ENCODE measurements at places on chromosomes 13 and 19.

DNA sequence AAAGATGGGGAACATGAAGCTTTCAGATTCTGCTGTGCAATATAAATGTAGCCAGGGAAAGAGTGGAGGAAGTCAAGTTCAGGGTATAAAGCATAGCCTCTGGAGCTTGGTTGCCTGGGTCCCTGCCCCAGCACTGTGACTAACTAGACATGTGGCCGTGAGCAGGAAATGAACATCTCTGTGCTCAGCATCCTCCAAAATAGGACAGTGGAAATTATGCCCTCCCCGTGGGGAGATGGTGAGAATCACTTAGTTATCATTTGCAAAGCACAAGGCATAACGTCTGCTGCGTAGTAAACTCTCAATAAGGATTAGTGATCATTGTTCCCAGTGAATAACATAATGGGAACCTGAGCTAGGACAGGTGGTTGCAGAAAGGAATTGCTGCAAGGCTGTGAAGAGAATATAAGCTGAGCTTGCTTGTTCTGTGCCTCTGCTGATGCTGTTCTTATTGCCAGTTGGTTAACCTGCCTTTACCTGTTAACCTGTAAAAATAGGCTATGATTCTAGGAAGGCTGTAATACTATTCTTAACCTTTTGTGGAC is 441.0 kb downstream of the COG6 start:
- DNase-seq, result peak; percentile 40

DNA sequence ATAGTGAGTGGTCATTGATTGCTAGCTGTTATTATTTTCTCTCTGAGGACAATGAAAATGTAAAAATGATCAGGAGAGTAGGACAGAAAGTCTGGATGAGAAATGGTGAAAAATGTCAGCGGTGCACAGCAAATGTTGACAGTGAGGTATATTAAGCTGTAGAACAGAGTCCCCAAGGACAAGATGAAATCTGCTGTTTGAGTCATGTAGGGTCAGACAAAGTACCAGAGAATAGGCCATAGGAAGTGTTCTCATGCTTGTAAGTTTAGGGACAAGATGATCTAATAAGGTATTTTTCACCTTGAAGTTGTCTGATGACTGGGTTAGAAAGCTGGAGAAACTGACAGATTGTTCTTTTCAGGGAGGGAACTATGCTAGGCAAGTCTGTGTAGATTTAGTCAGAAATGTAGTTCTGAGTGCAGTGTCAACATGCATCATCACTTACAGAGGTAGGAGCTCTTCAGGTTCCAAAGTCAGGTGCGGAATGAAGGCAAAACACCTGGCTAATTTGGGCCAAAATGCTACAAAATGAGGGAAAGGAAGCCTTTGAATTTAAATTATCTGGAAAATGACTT is 369.3 kb downstream of the DLEU7 start:
- no peak for DNase-seq

- DNase-seq, result no peak
These were observed 221.5 kb upstream of the TSHZ3 start for GRCh38 chr19:31570718-31571117.

DNA sequence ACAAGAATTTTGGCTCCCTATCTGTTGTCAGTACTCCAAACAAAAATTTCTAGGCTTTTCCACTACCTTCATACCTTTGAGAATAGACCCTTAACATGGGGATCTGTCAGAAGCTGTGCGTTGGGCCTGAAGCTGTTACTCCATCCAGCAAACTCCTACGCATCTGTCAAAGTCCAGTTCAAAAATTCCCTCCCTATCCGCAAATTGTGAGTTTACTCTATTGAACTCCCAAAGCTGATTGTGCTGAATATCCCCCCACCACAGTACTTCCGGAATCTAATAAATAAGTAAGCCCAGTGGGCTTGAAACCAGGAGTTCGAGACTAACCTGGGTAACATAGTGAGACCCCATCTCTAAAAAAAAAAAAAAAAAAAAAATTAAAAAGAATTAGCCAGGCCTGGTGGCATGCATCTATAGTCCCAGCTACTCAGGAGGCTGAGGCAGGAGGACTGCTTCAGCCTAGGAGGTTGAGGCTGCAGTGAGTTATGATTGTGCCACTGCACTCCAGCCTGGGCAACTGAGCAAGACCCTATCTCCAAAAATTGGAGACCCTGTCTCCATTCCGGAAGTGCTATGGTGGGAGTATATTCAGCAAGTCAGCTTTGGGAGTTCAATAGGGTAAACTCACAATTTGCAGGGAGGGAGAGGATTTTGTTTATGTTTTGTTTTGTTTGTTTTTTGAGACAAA is 930 bp upstream of the FBN3 start:
- no peak for DNase-seq

- DNase-seq, result no peak
These were observed 32.2 kb upstream of the WDFY2 start for GRCh38 chr13:51552027-51552426.

- no peak for DNase-seq
These were observed 2.7 kb upstream of the KLK2 start for GRCh38 chr19:50870417-50871089.

- no peak for DNase-seq
These were observed 86.4 kb downstream of the RGCC start for GRCh38 chr13:41543664-41544300.

DNA sequence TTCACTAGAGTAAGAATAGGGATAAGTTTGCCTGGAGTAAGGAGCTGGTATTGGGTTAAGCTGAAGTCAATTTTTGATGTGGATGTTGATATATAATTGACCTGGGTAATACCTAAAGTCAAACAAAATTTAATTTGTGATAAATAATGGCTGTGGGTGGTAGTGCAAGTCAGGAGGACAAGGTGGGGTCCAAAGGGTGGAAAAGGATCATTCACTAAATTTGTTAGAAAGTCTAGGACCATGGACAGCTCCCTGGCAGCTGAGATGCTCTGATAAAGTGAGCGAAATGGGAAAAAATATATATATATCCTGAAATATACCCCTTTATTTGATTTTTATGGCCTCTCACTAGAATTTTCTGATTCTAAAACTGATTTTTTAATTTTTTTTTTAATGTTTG is 463.5 kb downstream of the GPC6 start:
- DNase-seq, result no peak

GRCh38 chr13:19726611-19727010 is 56.1 kb downstream of the PSPC1 start:
- no peak for DNase-seq

- DNase-seq, result no peak
These were observed 5.9 kb downstream of the TTYH1 start for GRCh38 chr19:54421169-54421516.

DNA sequence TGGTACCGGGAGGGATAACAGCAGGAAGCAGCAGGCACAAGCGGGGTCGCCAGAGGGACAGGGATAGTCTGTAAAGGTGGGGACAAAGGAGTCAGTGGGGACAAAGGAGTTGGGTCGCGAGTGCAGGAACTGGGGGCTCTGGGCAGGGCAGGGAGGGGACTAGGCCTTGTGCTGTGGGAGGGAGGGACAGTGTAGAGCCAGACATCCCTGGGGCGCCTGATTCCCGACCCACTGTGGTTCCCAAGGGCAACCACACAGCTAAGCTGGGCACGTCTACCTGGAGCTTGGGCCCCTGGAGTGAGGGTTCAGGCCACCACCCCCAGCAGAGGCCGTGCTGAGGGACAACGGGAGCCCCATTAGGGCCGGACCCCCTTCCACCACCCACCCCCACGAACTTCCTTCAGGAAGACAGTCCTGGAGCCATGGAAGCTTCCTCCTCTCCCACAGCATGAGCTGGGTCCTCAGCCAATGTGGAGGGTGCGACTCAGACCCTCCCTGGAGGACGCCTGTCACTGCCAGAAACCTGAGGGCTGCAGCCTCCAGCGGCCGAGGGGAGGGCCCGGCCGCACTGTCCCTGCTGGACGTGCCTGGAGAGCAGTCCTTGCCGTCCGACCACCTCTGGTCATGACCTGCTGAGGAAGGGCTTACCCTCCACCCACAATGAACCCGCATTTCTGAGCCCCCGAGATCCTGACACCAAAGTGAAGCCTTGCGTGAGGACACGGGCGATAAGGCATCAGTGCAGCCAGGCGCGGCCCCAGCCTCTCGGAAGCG is 77.9 kb downstream of the SPACA7 start:
- no peak for DNase-seq

- DNase-seq, result no peak
These were observed 73.8 kb downstream of the GADD45B start for GRCh38 chr19:2549701-2550191.

GRCh38 chr13:38463048-38463447 is 113.4 kb downstream of the UFM1 start:
- no peak for DNase-seq

DNA sequence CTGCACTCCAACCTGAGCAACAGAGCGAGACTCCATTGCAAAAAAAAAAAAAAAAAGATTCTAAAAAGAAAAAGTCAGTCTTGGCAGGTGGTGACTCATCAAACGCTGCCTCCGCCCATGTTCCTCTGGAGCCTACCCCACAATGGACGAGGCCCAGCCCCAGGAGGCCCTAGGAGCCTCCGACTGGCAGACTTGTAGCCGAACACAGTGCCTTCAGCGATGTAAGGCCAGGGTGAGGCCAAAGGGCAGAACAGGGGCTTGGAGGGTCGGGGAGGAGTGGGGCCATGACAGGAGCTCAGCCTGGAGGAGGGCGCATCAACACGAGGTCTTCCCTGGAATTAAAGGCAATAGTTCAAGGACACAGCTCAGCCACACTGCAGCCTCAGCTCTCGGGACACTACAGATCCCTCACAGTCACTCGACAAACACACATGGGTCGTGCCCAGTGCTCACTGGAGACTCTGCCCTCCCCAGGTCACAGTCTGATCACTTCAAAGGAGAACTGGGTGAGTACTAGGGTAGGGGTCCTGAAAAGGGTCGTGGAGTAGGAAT is 5.1 kb downstream of the USE1 start:
- DNase-seq, result no peak

- DNase-seq, result no peak
These were observed 605 bp downstream of the TMEM255B start for GRCh38 chr13:113759525-113760137.

DNA sequence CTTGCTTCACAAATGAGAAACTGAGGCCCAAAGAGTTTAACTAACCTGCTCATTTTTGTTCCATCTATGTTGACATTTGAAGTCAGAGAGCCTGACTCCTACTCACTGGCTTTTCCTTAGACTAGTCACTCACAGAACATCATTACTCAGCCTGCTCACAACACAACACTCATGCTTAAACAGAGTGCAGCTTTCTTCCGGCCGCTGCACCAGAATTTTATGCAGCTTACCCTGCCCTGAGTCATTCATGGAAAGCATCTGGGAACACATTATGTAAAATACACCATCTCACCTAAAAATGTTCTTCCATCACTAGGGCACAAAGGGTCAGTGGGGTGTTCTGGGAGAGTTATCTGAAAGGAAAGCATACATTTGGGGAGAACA is 303.4 kb downstream of the SPRY2 start:
- no peak for DNase-seq

GRCh38 chr19:32864318-32865007 is 5.1 kb downstream of the SLC7A9 start:
- no peak for DNase-seq

DNA sequence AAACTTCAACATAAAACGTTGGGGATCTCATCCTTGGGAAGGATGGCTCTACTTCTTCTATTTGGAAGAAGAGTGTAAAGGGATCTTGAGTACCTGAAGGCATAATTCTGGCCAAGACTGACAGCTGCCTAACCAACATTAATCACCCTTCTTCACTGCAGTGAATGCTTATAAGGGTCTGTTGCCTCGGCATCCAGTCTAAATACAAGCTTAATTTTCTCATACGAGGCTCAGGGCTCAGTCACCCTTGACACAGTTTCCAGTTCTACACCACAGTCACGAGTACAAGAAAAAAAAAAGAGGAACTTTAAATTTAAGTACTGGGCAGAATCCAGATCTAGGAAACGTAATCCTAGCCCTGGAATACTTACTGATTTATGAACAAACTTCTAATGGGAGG is 9.0 kb downstream of the FPR3 start:
- no peak for DNase-seq

GRCh38 chr19:49151267-49152118 is 3.7 kb downstream of the HRC start:
- no peak for DNase-seq

DNA sequence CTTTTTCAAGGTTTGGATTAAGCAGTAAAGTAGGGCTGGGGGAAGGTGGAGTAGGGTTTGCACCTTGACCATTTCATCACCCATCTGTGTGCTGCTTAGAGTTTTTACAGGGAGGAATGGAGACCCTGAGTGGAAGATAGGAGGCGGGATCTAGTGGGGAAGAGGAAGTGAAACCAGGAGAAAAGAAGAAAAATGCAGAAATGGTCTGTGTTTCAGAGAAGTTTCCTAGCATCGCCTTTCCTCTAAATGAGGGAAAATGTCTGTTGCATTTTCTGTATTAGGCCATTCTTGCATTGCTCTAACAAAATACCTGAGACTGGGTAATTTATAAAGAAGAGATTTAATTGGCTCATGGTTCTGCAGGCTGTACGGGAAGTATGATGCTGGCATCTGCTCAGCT is 64.1 kb downstream of the TPT1 start:
- DNase-seq, result no peak

- no peak for DNase-seq
These were observed 2210.2 kb upstream of the PCDH20 start for GRCh38 chr13:63625869-63626268.

Data from CD8-positive, alpha-beta T cell (primary cell).